ENCODE measurements at places on chromosomes 2 and 18.

DNA sequence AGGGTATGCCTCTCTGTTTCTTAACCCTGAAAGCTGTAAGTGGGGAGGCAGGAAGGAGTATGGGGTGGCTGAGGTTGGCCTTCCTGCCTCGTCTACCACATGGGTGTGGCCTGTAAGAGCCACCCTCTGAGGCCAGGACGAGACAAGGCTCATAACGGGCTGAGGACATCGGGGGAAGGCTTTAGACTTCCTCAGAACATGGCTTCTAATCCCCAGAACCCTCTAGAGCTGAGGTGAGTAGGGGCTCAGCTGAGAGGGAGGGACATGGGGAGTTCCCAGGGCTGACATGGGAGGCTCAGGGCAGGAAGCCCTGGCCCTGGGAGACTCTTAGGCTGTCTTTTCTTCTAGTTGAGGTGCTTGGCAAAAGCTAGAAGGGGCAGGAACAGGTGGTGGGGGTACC is 36.7 kb downstream of the EMX1 start:
- DNase-seq = no peak

DNA sequence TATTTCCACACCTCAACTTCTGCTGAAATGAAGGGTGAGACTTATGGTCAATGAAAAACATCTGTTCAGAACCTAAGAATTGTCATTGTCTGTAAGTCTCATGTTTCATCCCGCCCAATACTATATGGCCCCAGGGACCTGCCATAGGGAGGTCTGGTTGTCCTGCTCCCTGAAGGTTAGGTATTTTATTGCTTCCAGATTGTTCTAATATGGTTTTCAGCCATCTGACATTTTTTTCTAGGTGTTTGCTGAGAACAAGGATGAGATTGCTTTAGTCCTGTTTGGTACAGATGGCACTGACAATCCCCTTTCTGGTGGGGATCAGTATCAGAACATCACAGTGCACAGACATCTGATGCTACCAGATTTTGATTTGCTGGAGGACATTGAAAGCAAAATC is 7.3 kb downstream of the XRCC5 start:
- no peak for DNase-seq

DNA sequence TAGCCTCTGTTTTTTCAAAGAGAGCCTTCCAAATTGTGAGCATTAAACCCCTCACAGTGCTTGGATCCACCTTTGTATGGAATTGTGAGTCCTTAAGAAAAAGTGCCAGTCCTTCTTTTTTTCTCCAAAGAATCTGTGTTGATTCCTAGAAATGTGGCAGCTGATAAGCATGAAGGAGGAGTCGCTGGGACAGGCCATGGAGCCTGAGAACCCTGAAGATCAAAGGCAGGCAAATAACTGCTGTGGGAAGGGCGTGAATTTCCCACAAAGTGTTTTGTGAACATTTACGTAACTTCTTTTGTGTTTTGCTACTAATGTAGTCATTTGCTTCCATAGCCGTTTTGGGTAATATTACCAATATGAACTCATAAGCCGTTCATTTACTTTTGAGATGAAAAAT is 27.7 kb upstream of the CHMP1B start:
- DNase-seq = no peak

DNA sequence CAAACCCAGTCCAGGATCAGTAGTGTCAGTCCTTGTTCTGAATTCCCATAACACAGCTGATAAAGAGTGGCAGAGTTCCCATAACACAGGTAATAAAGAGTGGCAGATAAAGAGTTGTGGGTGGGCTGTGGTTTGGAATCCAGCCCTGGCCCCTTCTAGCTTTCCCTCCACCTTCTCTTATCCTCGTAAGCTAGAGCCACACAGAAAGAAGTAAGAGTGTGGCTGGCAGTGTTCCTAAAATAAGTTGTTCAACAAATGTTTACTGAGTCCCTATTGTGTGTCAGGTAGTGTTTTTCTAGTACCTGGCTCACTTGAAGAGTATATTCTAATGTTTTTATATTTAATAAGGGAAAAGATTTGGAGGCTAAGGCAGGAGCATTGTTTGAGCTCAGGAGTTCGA is 65.0 kb upstream of the BCL2L11 start:
- no peak for DNase-seq

DNA sequence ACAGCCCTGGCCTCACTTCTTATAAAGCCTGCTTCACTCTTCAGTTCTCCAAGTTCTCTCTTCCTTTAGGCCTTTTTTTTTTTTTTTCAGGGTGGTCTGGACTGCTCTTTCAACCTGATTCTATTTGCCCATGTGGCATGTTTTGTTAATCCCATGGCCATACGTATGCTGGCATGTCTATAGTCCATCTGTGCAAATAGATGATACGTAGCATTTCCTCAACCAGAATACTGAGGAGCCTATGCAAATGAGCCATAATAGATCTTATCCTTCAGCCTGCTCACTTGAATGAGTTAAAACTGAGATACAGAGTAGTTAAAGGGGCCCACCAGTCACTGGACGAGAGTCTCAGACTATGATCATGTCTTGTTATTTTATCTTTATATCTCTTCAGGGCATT is 265.2 kb upstream of the CXCR4 start:
- no peak for DNase-seq

DNA sequence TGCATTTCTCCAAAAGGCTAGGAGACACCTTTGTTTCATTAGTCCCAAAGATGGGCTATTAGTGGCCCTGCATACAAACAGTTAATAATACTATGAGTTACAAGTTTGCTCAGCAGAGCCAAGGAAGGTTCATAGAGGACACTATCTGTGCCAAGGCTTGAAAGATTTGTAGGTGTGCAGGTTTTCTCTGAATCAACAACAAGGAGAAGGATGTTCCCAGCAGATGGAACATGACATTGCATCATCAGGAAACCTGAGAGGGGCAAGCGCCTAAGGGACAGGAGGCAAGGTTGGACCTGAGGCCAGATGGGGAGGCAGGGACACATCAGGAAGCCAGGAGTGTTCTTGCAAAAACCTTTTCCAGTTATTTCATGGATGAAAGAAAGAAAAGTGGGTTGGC is 35.4 kb upstream of the STK17B start:
- DNase-seq = no peak

DNA sequence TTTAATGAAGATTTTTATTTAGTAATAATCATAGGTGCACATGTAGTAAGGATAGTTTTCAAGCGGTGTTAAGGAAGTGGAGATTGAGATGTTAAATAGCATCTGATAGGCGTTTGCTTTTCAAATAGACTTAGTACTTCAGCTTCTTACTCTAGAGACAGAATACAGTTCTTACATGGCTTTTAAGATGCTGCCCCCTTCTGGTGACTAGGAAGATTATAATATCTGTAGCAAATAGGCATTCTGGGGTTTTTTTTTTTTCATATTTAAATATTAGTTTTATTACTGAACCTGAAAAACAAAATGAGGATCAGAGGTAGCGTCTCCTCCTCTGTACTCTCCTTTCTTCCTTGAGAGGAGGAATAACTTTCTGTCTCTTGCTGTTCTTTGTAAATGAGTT is 100.2 kb downstream of the AGAP1 start:
- DNase-seq = no peak

DNA sequence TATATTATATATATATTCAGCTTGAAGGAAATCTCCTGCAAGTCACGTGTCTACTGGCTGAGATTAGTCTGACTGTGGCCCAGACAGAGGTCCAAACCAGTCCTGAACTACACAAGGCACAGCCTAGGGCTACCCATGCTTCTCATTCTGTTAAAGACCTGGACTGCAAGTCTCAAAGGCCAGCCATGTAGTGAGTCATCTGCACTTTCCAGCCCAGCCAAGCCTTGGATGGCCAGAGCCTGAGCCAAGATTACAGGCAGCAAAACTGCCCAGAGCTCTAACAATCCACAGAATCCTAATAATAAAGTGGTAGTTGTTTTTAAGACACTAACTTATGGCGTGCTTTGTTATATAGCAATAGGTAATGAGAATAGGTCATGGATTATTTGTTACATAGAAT is 259.6 kb downstream of the SS18 start:
- DNase-seq = no peak

DNA sequence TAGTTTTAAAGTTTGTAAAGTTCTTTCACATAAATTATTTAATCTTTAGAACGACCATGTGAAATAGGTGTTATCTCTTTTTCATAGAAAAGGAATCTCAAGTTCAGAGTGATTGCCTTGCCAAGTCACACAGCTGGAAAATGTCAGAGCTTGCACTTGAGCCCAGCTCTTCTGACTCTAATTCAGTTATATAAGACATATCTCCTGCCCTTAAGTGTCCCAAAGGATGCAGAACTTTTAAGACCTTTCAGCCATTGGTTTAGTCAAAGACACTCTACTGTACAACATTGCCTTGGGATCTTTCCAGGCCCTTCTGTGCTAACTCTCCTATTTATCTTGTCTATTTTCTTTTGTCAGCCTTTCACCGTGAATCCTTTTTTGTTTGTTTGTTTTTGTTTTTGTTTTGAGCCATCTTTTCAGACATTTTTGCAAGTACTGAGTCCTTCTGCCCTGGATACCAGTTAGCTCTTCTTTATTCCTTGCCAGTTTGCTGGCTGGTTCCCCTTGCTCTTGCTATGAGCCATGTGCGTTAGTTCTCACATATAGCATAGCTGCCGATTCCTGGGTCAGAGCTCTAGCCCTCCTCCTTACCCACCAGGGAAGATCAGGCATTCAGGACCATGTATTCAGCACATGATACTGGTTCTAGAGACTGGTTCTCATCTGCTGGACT is 160.0 kb upstream of the MYO3B start:
- DNase-seq = no peak

GRCh38 chr2:208172125-208172524 is 8.7 kb upstream of the CRYGA start:
- no peak for DNase-seq

- DNase-seq = no peak
These were observed 86.8 kb downstream of the ADCYAP1 start for GRCh38 chr18:991441-991840.

- DNase-seq = no peak
These were observed 62.0 kb upstream of the CAVIN2 start for GRCh38 chr2:191908874-191909273.

DNA sequence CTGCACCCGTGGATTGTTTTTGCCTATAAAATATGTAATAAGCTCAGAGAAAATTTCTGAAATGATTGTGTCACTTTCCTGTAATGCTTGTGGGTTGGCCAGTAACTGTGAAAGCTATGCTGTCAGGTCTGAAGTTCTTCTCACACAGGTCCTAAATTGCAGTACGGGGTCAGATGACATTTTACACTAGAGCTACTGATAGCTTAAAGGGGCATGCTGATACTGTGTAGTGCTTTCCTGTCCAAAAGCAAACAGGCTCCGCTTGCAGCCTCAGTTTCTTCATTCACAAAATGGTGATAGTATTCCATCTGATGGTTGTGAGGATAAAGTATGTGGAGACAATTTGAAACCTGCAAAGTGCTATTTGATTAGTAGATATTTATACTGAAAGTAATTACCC is 7.6 kb upstream of the FARSB start:
- DNase-seq = no peak

- no peak for DNase-seq
These were observed 52.0 kb downstream of the ARL4C start for GRCh38 chr2:234444893-234445292.

GRCh38 chr2:6956566-6956965 is 39.4 kb downstream of the RNF144A start:
- DNase-seq = no peak

- DNase-seq = no peak
These were observed 67.7 kb downstream of the TWIST2 start for GRCh38 chr2:238915596-238915995.

- DNase-seq = no peak
These were observed 671.0 kb upstream of the SOX11 start for GRCh38 chr2:5021136-5021535.

DNA sequence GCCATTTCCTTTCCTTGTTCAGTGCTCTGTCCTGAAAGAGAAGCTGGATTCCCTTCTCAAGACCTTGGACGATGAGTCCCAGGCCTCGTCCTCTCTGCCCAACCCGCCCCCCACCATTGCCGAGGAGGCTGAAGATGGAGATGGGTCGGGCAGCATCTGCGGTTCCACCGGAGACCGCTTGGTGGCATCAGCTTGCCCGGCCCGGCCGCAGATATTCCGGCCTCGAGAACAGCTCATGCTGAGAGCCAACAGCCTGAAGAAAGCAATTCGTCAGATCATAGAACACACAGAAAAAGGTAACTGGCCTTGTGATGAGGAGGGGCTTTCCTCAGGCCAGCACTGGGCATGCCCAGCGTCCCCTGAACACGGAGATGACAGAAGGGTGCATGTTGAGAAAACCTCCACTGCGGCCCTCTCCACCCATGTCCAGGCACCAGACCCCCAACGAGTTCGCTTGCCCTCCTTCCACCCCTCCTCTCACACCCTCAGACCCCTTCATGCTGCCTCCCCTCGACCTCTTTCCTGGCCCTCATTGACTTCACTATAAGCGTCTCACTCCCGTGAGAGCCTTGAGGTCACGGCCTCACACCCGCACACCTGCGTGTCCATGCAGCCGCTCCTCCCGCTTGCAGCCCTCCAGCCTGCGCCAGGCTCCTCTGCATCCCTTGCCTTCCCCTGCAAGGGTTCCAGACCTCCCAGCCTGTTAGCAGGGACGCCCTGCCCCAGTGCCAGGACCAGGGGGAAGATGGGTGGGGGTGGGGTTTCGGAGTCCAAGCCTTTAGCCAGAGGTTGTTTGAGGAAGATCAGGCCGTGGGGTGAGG is 95.0 kb downstream of the DGKD start:
- DNase-seq = peak; percentile 89

DNA sequence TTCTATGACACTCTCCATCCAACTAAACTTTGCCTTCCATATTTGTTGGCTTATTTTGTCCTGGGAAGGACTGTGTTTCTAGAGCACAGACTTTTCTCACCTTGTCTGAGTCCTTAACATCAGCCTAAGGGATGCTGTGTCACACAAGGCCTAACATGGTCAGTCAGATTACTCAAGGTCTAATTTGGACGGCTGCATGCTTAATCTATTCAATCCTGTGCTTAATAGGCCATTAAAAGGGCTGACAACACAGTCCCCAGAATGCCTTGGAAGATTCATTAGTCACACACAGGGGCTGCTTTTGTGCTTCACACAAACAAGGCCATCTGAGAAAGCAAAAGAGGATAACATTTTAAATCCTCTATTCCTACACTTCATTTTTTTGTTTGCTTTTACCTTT is 84.0 kb downstream of the DYNAP start:
- DNase-seq = no peak

DNA sequence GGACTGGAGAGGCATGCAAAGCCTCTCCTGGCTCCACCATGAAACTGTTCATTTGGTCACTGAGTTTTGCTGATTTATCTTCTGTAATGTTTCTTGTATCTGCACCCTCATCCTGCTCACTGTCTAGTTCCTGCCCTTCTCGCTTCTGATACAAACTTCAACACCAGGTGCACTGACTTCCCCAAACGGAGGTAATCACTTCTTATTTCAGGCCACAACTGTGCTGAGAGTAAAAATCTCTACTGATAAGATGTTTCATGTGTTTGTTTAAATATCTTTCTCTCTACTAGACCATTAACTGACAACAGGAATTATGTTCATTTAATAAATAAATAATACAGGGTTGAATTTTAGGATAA is 10.9 kb upstream of the NT5C1B start:
- DNase-seq = no peak

GRCh38 chr2:11026286-11026921 is 114.7 kb downstream of the KCNF1 start:
- DNase-seq = no peak
